Neuronal stem cell (in vitro differentiated cells): ENCODE measurements at places on chromosomes 3 and 15.
A peak's percentile ranks its signal among the peaks of the same experiment; 100 is the strongest.

DNA sequence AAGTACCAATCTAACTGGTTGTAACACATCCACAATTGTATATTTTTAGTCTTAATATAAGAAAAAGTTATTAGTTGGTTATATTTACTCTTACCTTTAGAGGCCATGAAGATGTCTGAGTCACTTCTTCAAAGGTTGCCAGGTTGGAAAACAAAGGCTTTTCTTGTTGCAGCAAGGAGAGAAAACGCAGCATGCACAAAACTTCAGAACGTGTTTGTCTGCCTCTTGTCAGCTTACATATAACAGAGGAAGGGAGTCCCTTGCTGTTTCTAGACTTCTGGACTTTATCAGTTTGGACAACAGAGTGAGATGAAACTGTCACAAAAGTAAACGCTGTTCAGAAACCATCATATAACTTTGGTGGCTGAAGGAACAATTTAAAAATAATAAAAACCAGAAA lies at the start of gene PLSCR5:
Gene PLSCR5, minus strand, starts transcription at position 241 of the 400 bp plus-strand sequence. Its CDS starts 134 bp downstream, at position 107.
- DNase-seq, result no peak

DNA sequence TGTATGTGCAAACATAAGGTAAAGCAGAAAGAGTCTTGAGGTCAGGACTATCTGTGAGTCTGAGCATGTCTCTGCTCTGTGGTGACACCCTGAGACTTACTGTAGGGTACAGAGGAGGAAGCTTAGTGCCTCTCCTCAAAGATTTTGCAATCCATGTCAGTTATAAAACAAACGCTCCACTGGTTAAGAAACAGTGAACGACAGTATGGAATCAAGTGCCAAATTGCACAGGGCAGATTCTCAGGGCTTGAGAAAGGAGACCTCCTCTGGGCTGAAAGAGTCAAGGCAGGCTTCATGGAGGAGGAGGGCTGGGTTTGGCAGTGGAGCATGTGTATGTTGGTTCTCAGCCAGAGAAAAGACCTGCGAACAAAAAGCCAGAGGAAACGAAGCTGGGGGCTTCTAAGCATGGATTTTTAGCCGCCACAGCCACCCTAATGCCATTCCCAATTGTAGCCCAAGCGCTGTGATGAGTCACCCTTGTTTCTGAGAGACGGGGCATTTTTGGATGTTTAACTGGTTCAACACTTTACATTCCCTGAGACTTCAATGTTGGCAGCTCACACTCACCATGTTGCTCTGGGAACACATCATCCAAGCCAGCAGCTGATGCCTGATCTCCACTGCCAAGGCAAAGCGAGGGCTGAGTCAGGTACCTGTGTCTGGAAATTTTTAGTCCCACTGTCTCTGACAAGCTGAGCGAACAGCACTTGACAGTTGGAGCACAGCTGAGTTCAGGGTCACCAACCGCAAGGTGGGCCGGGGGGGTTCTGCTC lies 3.4 kb upstream of the DGKG start:
- no peak for DNase-seq

GRCh38 chr15:96053781-96054428 lies 276.6 kb upstream of the NR2F2 start:
- peak; percentile 12 for DNase-seq

DNA sequence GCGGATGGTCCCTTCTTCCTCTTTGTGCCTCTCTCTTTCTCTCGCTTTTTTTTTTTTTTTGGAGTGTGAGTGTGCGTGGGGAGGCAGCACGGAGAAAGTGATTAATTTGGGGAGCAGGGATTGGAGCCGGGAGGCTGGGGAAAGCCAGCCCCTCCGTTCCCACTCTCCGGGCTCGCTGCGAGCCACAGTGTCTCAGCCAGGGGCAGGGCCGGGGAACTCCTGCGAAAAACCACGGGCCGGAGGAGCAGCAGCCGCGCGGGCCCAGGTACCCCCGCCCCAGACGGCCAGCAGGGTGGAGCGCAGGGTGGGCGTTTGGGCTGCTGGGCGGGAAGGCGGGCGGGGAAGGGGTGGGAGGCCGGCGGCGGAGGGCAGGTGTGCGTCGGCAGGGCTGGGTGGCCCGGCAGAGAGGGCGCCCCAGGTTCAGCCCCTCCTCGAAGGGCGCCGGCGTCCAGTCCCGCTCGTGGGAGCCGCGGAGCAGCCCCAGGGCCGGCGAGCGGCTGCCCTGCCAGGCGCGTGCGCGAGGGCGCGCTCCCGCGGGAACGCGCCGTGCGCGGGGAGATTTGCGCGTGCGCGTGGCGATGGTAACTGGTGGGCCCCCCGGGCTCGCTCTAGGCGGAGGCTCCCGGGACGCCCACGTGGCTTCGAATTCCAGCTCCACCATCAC lies 1.4 kb downstream of the CHL1 start:
- DNase-seq, result peak; percentile 21

DNA sequence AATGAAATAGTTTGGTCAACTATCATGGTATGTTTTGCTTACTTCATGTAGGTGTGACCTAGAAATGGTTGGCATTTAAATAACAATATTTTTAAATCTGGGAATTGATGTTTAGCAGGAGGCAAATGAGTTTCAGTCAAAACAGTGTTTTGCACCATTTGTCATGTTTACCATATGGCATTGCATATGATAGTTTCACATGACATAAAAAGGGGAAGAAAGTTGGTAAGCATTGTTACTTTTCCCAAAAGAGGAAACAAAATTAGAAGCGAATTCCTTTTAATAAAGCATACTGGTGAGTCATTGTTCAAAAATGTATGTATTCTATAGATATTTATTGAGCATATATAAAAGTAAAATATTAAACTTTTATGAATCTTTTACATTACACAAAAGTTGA lies 2.3 kb downstream of the RNF13 start:
- no peak for DNase-seq

DNA sequence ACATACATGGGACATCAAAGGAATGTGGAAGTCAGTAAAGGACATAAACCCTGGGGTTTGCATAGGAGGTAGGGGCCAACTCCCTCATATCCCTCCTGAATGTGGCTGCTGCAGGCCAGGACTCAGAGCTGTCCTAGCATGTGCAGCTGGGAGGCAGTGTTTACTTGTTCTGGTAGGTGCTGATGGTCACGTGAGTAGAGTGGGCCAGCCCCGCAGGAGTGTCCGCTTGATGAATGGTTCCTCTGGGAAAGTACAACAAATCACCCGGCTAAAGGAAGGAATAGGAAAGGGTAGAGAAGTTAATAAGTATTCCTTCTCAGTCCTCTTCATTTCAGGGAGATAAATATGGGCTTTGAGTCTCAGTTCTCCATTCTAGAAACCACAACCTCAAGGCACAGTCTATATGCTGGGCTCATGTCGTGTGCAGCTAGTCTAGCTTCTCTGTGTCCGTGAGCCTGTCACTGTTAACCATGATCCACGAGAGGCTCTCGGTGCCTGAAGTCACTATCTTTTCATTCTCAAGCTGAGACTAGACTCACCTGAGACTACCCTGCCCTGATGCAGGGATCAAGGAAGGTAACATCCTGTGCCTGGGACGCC lies 17.9 kb downstream of the RIOX2 start:
- no peak for DNase-seq

GRCh38 chr3:39013921-39014509 lies 37.7 kb downstream of the SCN11A start:
- DNase-seq, result no peak

DNA sequence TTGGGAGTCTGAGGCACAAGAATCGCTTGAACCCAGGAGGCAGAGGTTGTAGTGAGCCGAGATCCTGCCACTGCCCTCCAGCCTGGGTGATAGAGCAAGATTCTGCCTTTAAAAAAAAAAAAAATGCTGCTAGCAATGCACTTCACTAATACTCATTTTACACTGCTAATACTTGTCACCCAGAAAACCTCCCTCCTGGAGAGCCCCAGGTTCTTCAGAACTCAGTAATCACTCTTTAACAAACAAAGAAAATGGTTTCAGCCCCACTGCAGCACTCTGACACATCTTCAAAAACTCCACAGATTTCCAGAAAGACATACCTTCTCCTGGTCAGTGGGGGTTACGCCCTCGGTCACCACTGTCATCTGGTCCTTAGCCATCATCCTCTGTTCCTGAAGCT lies 366.7 kb downstream of the SHQ1 start:
- no peak for DNase-seq

DNA sequence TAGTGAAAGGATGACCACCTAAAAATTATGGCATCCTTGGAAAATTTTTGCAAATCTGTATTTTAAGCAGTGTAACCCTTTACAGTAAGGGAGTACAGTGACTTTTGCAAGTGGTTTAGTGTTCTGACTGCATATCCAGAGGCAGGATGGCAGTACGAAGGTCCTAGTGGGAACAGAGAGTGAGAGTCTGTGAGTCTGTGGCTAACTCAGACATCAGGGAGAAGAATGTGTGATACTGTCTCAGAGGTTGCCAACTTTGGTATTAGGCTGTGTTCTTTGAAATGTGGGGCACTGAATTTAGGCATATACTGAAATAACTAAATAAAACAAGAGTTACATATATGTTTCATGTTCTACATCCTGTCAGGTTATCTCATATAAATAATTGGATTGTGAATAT lies 25.7 kb downstream of the PRKCI start:
- DNase-seq, result no peak

GRCh38 chr15:92306663-92307062 lies 87.0 kb upstream of the ST8SIA2 start:
- DNase-seq, result peak; percentile 46

DNA sequence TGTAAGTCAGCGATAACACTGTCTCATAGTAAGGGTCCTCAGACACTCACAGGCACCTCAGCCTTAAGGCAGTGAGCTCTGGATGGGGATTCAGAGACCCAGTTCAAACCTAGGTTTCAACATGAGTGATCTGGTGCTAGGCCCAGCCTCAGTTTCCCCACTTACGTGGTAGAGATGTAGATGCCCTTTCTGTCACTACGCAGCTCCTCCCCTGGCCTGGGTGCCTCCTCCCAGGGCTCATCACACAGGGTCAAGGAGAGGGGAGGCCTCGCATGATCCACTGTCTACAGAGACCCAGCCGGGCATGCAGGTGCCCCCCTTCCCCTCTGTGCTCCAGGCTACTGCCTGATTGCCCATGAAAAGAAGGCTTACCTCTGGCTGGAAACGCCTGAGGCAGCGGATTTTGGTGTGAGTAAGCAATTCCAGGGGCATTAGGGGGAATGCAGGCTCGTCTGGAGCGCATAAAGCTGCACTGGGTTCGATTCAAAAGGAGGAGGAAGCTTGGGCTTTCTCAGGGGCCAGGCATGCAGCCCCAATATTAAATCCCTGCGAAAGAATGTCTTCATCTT lies 69.8 kb upstream of the ANKRD34C start:
- peak; percentile 32 for DNase-seq

GRCh38 chr3:81839504-81840094 lies 78.2 kb upstream of the GBE1 start:
- DNase-seq, result no peak

DNA sequence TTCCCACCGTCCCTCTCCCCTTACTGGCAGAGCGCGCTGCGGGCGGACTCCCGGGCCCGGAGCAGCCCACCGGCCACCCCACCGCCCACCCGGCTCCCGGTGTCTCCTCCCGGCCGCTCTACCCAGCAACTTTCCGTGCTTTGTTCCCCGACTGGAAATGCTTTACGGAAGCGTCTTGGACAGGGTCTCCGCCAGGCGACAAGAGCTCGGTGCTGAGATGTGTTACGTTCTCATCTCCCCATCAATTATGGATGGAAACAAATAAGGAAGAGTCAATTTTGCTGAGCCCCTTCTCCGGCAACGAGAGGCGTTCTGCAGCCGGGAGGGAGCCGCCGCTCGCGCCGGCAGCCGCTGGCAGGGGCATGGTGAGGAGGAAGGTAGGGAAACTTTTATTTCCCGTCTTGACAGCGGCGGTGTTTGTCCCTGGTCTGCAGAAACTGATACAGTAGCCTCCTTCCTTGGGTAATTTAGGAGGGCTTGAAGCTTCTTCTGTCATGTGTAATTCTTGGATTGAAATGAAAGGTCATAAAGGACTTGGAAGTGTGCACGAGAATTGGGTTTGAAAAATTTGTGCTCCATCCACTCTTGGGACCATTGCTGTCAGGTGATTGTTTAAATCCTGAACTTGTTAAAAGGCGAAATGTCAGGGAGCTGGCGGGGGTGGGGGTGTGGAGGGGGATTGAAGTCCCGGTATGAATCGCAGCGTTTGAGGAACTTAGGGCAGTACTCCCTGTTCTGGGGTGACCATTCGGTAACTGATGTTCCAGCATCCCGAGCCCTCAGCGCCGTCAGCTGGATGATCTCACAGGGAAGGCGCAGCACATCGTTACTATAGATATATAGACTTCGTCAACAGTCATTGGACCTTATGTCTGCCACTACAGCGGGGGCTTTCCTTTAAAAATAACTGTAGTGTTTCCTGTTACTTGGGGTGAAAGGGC lies 1.5 kb downstream of the SEMA6D start:
- no peak for DNase-seq

DNA sequence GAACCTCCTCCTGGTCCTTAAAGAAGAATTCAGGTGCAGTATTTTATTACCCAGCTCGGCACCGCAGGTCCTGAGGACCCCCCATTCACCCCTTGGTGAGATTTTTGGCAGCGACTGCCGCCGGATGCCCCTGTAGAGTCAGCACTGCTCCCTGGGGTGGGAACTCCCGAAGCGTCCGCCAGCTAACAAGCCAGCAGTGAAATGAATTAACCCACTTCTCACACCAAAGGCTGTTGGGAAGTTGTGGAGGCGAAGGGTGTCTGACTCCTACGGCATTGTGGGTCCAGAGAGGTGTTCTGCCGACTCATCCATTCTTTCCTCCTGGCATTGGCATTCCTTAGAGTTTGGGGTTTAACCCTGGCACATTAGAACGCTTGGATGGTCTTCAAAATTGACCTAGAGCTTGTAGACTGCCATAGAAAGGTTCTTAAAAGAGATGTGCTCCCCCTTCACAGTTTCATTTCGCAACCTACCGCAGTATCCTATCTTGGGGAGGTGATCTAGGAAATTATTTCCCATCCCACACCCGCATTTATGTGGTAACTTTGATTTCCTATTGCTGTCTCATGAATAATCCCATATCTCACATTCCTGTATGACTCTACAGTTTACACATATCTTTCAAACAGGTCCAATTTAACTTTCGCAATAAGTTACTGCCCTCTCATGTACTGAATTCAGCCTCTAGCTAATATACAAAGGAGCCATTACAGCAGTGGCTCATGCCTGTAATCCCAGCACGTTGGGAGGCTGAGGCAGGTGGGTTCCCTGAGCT lies 879 bp upstream of the EIF5A2 start:
- no peak for DNase-seq

GRCh38 chr3:164486150-164486549 lies 592.1 kb downstream of the SI start:
- DNase-seq, result no peak

DNA sequence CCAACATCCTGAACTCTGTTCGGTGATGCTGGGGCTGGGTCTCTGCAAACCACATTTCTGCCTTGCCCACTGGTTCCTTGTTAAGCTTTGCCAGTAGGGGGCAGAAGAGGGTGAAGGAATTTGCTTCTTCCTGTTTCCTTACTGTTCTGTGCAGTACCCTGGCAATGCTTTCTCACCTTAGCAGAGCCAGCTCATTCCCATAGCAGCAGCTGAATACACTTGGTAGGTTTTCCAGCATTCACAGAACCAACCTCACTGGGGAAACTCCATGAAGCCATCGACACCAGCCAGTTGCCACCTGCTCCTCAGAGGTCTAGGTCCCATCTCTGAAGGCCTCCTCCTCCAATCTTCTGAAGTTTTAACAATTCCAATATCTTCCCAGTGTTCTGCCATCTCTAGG lies 308.4 kb downstream of the PDCD6IP start:
- DNase-seq, result peak; percentile 39
